ENCODE measurements at places on chromosomes 3 and 15.

DNA sequence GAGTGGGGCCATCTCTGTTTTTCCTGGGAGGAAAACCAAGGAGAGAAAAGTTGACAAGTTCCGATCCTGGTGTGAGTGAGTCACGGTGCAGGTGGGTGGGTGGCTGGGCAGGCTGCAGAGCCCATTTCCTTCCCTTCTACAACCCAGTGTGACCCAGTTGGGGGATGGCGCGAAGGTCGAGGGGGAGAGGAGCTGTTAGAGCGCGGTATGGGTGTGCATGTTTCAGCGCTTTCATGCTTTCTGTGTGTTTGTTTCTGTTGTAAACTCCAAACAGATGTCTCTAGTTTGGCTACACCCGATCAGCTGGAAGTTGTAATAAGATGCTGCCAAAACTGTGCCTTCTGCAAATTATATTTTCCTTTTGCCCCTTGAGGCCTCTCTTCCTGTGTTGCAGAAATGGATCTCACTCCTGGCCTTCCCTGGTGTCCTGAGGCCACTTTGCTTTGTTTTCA, 3.8 kb downstream of the FAM43A start:
- DNase-seq = peak; percentile 72

DNA sequence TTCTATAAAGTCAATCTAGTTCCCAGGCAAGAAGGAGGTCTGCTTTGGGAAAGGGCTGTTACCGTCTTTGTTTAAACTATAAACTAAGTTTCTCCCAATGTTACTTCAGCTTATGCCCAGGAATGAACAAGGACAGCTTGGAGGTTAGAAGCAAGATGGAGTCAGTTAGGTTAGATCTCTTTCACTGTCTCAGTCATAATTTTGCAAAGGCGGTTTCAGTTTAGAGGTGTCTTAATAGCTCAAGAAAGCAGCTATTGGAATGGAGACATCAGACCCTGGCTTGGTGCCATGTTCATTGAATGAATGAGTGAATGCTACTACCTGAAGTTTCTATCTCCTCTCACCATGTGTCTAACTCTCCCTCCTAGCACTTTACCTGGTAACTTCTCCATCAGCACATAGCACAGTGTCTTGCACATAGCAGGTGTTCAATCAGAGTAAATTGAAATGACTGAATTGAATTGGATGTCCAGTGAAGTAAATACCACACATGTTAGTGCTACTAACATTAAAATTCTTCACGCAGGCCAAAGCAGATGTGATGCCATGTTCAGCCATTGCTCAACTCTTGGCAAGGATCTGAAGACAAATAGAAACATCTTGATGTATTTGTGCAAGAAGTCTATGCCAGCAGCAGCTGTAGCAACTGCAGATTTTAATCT, 28.2 kb downstream of the CLEC3B start:
- no peak for DNase-seq

DNA sequence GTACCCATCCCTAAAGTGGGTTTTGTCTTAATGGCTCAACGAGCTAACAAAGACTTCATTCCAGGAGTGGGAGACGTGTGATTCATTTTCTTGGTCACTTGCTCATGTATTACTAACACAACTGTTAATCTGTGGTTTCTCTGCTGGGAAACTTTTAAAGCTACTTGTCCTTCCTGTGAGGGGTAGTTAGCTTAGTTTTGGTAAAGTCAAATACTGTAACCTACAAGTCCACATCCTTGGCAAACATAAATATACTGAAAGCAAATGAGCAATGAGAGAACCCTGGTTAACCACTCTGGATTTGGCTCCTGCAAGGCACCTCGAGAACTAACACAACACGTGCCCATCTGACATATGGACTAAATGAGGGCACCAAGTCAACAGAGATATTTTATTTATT, 19.9 kb downstream of the NOX5 start:
- DNase-seq = no peak

- no peak for DNase-seq
These were observed 187.5 kb upstream of the HES1 start for GRCh38 chr3:193948459-193948858.

- DNase-seq = no peak
These were observed 54.2 kb downstream of the ABHD2 start for GRCh38 chr15:89142423-89142822.
